ENCODE measurements at places on chromosomes 11 and 22. TPM values are rescaled to one million over a fixed set of nuclear protein-coding genes. Genes with fewer than 3 reads are reported as not detected.

GRCh38 chr11:35845860-35846259 is 98.0 kb upstream of the LDLRAD3 start:
- DNase-seq: no peak

- DNase-seq: no peak
Observed at GRCh38 chr11:100573911-100574513, 113.1 kb upstream of the ARHGAP42 start.

DNA sequence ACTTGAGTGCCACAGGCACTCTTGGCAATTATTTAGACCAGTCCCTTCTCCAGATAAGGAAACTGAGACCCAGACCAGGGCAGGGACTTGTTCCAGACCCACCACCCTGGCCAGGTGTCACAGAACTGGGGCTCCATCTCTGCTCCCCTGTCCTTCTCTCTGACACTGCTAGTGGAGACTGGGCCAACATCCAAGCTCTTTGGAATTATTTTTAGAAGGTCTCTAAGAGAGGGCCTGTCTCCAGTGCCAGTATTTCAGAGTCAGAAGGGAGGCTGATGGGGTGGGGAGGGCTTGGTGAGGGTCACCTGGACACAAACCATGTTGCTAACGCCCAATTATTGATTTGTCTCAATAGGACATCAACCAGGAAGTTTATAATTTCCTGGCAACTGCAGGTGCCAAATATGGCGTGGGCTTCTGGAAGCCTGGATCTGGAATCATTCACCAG is 32.7 kb downstream of the POLR3H start:
- peak; percentile 54 for DNase-seq

The APOA5 gene
- total RNA-seq: not detected

GRCh38 chr22:44870021-44870420 is 117.6 kb downstream of the ARHGAP8 start:
- DNase-seq: no peak

DNA sequence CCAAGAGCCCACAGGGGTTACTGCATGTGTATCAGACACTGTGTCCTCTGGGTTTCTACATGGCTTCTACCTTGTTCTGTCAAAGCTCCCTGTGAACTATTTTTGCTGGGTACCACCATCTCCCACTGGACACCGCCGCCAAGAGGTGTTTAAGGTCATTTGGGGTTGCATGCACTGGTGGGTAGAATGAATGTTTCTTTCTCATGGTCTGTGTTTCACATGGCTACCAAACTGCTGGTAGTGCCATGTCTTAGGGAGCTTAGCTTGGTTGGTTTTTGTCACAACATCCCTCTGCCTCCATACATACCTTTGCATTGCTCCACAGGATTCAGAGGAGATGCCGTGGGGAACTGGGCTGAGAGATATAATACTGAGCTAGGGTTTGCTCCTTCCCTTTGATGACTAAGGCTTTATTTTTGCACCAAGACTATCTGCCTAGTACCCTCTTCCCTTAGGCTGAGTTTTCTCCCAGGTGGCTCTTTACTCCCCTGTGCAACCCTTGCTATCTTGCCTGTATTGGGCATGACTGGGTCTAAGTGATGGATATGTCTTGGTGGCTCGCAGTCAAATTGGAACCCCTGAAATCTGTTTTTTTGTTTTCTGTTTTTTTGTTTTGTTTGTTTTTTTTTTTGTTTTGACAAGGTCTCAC is 73.2 kb downstream of the BDNF start:
- DNase-seq: no peak

The YPEL4 gene
- total RNA-seq: 0.59 TPM

- no peak for DNase-seq
Observed at GRCh38 chr22:39298241-39298987, 21.0 kb downstream of the RPL3 start.

- no peak for DNase-seq
Observed at GRCh38 chr22:19803736-19804267, 43.2 kb downstream of the TBX1 start.

The HEPHL1 gene
- total RNA-seq: not detected

GRCh38 chr11:255176-255575 is 18.4 kb downstream of the PSMD13 start:
- DNase-seq: no peak

GRCh38 chr11:2673871-2674471 is 25.8 kb downstream of the KCNQ1OT1 start:
- no peak for DNase-seq

The C11orf97 gene
- total RNA-seq: not detected

- DNase-seq: no peak
Observed at GRCh38 chr22:25840167-25840566, 98.2 kb downstream of the MYO18B start.

The OR56A1 gene
- not detected for total RNA-seq

The TSPAN32 gene
- 0.54 TPM for total RNA-seq

DNA sequence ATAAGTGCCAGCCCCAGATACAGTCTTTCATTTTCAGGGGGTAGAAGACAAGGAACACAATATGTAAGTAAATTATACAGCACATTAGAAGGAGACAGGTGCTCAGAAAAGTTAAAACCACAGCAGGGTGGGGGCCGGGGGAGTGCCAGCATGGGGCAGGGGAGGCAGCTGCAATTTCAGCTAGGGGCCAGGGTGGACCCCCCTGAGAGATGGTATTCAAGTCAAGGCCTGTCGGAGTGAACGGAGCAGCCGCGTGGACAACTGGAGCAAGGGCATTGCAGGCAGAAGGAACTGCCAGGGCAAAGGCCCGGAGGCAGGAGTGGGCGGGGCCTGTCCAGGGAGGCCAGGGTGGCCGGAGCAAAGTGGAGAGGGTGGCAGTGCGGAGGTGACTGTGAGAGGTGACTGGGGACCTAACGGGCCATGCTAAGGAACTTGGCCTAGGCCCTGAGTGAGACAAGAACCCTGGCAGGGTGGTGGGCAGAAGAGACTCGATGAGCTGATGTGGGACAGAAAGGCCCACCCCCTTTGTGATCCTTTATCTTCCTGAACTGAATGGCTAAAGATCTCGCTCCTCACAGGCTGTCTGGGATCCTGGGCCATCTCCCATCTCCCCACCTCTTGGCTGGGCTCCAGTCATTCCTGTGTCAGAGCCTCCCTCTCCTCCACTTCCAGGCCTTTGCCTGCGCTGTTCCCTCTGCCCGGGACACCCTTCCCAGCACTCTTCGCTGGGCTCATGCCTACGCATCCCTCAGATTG is 22.4 kb upstream of the FLRT1 start:
- DNase-seq: no peak

DNA sequence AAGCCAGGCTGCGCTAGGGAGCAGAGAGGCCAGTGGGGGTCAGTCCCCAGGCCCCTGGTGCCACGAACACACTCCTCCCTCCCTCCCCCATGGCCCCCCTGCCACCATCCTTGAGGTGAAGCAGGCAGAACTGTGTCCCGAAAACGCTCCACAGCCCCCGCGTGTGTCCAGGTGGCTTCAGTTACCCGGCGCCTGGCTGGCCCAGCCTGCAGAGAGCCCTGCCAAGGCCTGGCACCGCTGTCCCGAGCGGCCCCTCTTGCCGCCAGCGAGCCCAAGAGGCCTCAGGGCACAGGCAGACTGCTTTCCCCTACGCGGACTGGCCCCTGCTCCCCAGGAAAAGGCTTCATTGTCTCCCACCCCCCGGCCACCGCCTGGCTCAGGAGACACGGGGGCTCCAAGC is 27.7 kb downstream of the CDKN1C start:
- DNase-seq: no peak

GRCh38 chr11:58451585-58451984 is 9.5 kb upstream of the OR5B12 start:
- no peak for DNase-seq

The GLB1L3 gene
- not detected for total RNA-seq

The CRYBB1 gene
- total RNA-seq: 0.25 TPM

The TMEM41B gene
- total RNA-seq: 14.3 TPM

DNA sequence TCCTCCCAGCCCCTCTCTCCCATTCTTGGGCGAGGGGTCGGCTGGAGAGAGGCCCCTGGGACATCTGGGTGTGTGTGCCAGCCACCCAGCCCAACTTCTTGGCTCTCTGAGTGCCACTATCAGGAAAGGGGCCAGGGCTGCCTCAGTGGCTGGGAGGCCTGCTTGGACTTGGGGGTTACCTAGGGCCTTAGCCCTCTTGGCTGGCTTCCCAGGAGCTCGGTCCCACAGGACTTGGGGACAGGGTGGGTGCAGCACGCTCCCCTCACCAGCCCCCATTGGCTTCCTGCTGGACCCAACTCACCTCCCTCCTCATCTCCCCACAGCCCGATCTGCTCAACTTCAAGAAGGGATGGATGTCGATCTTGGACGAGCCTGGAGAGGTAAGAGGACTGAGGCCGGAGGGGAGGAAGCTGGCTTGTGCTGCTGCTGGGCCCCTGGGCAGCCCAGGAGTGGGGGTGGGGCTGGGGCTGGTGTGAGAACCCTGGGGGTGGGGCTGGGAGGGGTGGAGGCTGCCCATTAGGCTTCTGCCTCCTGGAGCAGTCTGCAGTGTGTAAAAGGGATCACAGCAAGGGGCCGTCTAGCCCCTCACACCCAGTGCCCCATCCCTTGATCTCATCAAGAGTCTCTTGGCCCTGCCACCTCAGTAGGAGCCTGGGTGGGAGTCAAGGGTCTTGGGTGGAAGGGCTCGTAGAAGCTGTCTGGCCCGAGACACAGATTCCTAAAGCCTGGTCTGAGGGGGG is 54.8 kb downstream of the TRIOBP start:
- no peak for DNase-seq

GRCh38 chr11:6022956-6023355 is 7.6 kb downstream of the OR56A1 start:
- DNase-seq: no peak

DNA sequence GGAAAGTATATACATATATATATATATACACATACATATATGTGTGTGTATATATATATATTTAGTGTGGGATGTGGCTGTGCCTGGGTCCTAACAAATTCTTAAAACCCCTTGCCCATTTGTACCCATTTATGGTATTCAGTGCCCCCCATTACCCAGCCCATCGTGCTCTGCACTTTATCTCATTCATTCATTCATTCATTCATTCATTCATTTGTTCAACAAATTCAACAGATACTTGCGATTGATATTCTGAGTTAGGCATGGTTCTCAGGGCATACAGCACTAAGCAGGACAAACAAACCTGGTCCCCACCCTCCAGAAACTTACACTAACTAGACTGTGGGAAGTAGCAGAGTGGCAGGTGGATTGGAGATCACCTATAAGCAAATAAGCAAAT is 56.6 kb upstream of the LMO2 start:
- DNase-seq: no peak

- no peak for DNase-seq
Observed at GRCh38 chr11:19970944-19971343, 189.3 kb downstream of the DBX1 start.

DNA sequence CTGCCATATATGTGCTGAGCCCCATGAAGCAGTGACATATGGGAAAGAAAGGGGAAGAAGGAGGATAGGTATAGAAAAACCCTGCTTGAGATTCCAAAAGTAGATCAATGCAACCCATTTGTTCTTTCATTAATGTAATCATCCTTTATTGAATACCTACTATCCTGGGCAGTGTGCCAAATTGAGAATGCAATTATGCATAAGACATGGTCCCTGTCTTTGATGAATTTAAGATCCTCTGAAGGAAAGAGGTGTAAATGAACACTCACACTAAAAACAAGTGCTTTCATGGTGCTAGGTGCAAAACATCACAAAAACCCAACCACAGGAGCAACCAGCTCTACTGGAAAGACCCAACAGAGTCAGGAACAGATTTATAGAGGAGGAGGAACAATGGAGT is 29.7 kb downstream of the FLI1 start:
- DNase-seq: no peak

- peak; percentile 90 for DNase-seq
Observed at GRCh38 chr22:24175160-24175808, 6.0 kb upstream of the SUSD2 start.

The CRYBA4 gene
- total RNA-seq: not detected

DNA sequence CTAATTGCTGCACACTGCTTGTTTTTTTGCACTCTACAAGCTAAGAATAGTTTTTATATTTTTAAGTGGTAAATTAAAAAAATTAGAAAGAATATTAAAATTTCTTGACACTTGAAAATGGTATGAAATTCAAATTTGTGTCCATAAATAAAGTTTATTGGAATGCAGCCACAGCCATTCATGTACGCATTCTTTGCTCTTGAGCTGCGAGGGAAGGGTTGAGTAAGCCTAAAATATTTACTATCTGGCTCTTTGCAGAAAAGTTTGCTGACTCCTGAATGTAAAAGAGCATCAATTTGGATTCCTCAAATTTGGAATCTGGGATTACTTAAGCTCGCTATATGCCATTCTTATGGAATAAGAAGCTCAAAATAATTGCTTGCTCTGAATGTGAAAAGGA is 3.4 kb upstream of the ADAMTS8 start:
- no peak for DNase-seq

- DNase-seq: no peak
Observed at GRCh38 chr11:114799476-114799875, 121.1 kb downstream of the NXPE2 start.

GRCh38 chr22:50189849-50190181 is 4.1 kb downstream of the TRABD start:
- DNase-seq: no peak

DNA sequence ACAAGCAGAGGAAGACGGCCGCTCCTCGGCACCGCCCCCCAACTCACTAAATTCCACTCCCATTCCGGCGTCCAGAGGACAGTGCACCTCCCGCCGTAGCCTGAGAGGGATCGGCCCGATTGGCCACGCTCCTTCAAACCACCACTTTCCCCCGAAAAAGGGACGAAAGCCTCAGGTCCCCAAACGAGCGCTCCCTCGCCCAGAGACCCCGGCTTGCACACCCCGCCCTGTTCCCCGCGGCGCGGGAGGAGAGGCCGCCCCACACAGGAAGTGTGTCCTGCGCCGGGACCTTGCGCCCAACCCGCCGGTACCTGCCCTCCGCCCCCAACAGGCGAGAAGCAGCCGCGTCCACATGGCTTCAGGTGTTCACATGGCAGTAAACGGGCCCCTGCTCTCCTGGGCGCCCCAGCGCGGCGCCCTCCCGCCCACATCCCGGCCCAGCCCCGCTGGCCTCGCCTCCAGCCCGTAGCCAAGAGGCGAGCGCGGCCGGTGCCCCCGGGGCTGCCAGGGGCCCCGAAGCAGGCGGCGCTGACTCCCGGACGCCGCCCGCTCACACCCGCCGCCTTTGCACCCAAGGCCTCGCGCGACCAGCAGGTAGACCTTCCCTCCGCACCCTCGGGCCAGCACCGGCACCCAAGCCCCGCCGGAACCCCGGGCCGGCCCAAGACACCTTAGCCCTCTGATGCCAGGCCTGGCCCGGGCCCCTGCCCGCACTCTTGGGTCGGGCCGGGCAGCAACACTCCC is 849 bp downstream of the TCF20 start:
- no peak for DNase-seq

DNA sequence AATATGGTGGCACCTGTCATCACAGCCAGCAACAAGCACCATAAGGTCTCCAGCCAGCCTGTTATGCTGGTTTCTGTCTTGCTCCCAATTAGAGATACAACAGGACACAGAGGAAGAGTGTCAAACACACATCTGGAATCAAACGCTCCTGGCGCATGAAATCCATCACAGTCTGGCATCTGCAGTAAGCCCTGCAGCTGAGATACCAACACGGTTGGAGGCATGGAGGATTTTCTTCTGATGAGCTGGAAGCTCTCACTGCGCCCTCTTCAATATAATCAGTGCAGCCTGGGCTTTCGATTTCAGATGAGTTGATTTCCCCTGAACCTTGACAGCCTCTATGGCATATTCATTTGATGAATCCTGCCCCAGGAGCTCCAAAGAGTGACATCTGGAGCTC is 27.8 kb upstream of the CARS1 start:
- no peak for DNase-seq

The SLC25A17 gene
- 3.9 TPM for total RNA-seq

- DNase-seq: no peak
Observed at GRCh38 chr11:119691020-119691666, 37.9 kb downstream of the NECTIN1 start.
